ENCODE measurements at places on chromosomes 4 and X.
A peak's percentile ranks its signal among the peaks of the same experiment; 100 is the strongest.

GRCh38 chr4:60721685-60722084, 478.4 kb upstream of the ADGRL3 start:
- DNase-seq, result no peak

DNA sequence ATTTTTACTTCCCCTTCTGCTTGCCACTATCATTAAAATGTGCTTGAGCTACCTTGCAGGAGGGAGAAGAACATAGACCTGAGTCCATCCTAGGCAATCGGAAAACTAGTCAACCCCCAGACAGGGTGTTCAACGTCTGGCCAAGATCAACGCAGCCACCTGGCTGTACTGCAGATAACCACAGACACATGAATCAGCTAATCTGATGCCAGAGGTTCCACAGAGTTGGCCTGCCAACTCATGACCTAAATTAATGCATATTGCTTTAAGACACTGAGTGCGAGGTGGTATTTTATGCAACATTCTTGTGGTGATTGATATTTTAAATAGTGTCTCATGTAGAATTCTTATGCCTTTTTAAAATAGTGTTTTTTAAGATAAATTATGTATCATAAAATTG, 1283.8 kb upstream of the PABPC4L start:
- no peak for DNase-seq

GRCh38 chr4:155444721-155445120, 68.0 kb upstream of the MAP9 start:
- no peak for DNase-seq

GRCh38 chr4:10949039-10949733, 264.6 kb upstream of the CLNK start:
- DNase-seq, result no peak

DNA sequence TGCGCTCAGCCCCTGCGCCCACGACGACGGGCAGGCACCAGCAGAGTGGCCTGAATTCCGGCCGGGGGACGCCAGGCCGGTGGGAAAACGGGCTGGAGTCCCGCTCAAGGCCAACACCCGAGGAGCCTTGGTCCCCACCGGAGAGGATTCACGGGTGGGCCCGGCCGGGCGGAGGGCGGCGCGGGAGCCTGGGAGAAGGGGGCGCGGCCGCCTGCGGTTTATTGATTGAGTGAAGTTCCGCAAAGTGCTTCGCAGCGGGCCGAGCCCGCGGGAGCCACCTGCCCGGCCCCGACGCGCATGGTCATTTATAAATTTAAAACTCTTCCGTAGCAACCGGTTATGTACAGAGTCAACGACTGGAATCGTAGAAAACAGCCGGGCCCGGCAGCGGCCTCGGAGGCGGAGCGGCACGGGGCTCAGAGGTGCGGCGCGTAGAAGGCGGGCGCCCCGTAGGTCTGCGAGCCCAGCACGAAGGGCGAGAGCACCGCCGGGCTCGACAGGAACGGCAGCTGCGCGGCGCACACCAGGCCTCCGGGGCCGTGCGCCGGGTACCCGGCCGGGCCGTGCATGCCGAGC, 3.6 kb downstream of the NKX1-1 start:
- no peak for DNase-seq

DNA sequence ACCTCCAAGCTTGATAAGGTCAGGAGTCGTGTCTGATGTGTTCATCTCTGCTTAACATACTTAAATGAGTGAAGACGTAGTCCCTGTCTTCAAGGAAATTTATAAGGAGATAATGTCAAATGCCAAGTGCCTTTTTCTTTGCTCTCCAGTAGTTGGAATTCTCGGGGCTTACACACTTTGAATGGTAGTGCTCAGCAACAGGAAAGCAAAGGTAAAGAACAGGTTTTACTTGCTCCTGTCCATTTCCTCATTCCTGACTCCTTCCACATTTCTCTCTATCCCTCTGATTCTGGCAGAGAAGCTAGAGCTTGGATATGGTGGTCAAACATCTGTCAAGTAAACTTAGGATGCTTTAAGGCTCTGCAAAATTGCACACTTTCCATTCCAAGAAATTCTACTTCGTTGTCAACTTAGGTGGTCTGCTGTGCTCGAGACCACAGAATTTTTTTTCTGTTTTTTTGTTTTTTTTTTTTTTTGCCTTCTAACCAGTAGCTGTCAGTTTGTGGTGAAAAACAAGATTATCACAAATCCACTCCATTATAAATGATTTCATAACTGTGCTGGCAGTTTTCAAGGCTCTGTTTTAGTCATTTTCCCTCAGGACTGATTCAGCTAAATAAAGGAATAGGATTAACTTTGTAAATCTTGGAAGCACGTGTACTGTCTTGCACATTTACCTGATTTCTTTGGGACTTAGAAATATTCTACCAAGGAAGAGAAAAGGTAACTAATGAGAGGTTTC, 180.8 kb upstream of the ANXA3 start:
- DNase-seq, result peak; percentile 23

DNA sequence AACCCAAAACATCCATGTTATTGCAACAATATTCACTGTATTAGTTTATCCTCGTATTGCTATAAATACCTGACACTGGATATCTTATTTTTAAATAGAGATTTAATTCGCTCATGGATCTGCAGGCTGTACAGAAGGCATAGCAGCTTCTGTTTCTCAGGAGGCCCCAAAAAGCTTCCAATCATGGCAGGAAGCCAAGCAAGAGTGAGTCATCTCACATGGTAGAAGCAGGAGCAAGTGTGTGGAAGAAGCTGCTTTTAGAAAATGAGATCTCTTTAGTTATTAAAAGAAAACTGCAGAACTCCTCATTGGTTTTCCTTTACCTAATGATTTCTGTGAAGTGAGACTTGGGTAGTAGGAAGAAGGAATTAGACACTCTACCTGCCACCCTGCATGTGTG, 16.4 kb downstream of the ZNF732 start:
- no peak for DNase-seq

GRCh38 chr4:101953949-101954348, 163.4 kb downstream of the BANK1 start:
- no peak for DNase-seq

DNA sequence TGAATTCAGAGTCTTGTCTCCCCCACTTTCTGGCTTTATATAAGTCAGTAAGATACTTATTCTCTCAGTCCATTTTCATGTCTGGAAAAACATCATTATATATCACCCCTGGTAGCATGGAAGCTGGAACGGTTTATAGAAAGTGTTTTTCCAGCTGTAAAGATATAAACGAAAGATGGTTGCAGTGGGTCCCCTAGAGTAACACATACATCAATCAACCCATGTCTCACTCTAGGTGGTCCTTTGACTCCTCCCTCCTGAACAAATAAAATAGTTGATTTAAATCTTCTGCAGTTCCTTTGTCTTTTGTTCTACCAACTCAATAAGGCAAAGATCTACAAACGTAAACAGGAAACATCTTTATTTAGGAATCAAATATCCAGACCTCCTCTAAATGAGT, 1306.1 kb upstream of the TENM3 start:
- peak; percentile 22 for DNase-seq

GRCh38 chr4:147425019-147425418, 55.9 kb upstream of the EDNRA start:
- no peak for DNase-seq

DNA sequence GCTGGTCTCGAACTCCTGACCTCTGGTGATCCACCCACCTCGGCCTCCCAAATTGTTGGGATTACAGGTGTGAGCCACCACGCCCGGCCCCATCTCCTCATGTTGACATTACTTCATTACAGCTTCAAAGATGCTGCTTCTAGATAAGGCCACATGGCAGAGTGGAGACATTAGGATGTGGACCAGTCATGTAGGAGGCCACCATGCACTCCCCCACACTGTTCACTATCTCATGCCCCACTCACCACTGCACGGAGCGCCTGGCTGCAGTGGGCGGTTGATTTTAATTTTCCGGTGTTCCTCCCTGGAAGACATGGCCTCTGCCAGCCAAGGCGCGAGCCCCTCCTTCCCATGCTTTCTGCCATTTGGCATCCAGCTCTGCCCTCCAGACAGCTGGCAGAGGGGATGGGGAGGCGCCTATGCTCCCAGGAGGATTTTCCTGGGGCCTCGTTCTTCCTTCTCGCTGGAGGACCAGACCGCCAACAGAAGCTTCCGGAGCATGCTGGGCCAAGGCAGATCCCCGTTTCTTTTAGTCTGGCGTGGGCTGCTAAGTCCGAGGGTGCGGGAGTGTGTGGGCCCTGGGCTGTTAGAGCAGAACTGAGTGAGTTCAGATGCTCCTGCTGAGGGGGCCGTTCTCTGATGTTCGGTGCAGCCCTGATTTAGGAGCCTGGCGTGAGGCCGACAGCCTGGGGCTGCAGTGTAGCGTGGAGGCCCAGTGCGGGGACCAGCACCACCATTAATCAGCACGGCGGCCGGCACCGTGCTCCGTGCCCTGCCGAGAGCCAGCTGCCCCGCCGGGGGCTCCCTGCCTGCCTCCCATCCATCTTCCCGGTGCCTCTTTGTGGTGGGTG, 93.1 kb downstream of the SORCS2 start:
- DNase-seq, result peak; percentile 62

- DNase-seq, result no peak
Measured at GRCh38 chrX:96455078-96455477, 229.6 kb upstream of the DIAPH2 start.

GRCh38 chr4:125316791-125317524, 2.2 kb downstream of the FAT4 start:
- DNase-seq, result peak; percentile 57

DNA sequence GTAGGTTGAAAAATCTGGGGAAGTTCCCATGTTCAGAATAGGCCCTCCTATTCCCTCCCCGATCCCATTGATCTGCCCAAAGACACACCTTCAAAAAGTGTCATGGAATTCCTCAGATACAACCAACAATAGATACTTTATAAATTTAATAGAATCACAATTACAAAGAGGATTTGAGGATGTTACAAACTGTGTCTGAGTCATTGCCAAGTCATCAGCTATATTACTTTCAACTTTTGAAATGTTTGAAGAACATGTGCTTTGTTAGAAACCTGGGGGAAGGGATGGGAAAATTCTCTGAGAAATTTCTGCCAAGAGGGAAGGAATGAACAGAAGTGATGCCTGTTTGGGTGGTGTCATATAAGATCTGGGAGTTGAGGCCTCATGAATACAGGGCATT, 46.7 kb downstream of the KCNIP4 start:
- no peak for DNase-seq

DNA sequence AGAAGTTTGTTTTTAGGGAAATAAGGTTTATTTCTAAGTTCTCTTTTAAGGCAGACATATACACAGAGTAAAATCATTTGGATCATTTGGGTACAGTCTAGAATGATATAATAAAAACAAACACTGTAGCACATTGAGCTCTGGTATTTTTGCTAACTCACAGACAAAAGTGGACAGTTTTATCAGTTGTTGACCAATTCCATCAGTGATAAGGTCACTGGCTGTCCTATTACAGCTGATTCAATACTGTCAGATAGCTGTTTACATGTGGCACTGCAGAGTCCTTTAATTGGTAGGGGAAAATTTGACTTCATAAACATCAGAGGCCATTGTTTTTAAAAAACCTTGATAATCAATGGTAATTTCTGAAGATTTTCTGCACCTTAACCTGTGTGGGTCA, 3.5 kb downstream of the IBSP start:
- DNase-seq, result no peak

GRCh38 chrX:151741606-151742005, 7.1 kb downstream of the CNGA2 start:
- no peak for DNase-seq

DNA sequence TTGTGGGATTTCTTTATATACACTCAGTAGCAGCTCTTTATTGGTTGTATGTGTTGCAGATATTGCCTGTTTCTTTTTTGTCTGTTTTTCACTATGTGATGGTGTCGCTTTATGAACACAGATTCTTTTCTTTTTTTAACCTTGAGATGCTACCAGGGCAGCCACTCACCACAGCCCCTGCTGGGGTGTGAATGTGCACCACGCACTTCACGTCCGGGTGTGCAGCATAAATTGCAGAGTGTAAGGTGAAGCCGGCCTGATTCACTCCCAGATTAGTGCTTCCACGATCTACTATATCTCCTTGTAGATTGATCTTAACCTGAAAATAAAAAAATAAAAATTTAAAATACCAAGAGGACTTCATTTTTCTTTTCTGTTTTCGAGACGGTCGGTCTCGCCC, 71.4 kb downstream of the FAM193A start:
- DNase-seq, result no peak

GRCh38 chr4:146142768-146143167, 32.8 kb upstream of the LSM6 start:
- no peak for DNase-seq

DNA sequence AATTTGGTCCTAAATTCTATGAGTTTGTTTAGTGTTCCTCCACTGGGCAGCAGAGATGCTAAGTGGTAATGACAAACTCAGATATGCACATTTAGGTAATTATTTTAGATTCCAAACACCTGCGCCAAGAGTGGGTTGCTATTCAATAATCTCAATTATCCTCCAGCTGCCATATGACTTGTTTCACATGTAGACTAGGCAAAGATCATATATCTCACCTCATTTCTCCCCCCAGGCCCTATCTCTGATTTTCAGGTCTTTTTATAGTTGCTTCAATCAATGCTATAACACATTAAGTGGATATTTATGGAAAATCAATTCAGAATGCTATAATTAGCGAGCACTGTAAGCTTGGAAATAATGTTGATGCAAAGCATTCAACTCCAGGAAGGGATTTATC, 217.6 kb downstream of the KCTD8 start:
- no peak for DNase-seq

DNA sequence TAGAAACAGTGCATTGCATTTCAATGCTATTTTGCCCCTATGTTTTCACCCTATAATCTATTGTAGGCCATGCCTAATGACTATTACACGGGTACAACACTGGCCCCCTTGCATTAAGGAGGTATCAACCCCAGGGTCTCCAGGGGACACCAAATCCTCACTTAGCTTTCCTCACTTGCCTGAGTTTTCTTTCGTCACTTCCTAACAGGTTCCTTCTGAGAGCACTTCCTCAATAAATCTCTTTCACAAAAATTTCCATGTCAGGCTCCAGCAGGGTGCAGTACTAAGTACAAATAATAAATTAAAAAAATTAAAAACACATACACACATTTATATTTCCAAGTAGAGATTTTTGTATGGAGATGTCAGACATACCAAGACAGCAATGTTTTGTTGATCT, 165.0 kb downstream of the RBM46 start:
- DNase-seq, result peak; percentile 8

- peak; percentile 25 for DNase-seq
Measured at GRCh38 chrX:24956828-24957227, 58.9 kb downstream of the ARX start.

DNA sequence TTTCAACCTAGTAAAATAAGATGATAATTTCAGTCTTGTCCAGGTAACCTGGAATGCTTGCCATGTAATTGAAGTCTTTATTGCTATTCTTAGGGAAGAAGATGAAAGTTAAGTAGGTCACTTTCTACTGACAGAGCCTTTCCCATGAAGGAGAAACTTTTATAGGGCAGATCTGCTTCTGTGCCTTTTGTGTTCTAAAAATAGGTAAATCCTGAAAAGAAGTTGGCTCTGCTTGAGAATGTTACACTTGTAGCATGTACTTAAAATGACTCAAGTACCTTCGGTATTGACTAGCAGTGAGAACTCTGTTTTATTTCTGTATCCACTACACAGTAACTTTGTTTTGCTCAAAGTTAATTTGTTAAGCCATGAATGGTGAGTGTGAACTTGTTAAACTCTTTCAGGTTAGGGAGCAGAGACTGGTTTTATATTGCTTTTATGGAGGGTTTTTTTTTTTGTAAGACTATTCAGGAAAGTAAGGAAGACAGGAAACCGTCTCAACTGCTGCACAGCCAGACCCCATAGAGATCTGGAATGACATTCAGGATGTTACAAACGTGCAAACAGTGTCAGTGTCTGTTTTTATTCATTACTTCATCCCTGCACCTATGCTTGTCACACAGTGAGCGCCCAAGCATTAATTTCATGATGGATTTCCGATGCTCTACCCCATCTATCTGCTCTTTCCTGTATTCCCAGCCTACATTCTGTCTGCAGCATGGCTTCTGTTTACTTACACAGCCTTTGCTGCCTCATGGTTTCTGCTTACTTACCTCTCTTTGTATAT, 53.0 kb downstream of the SEPTIN11 start:
- peak; percentile 69 for DNase-seq

Measured in muscle of leg (tissue), 16 donors.